ENCODE measurements at places on chromosomes 1 and 21. TPM values are rescaled to one million over a fixed set of nuclear protein-coding genes. Genes with fewer than 3 reads are reported as not detected.
A peak's percentile ranks its signal among the peaks of the same experiment; 100 is the strongest.

FCER1G gene
- total RNA-seq: 1.1 TPM

TMEM240 gene
- total RNA-seq: 0.61 TPM

CRYAA gene
- total RNA-seq: not detected

WLS gene
- not detected for total RNA-seq

KRTAP19-5 gene
- total RNA-seq: not detected

LCE1F gene
- total RNA-seq: not detected

MNDA gene
- total RNA-seq: not detected

CDC20 gene
- 194 TPM for total RNA-seq

NR5A2 gene
- total RNA-seq: not detected

OR2T11 gene
- total RNA-seq: not detected

PRDM16 gene
- not detected for total RNA-seq

TACSTD2 gene
- total RNA-seq: not detected

- no peak for DNase-seq
Measured at GRCh38 chr1:43422995-43423671, 30.6 kb downstream of the HYI start.

DNA sequence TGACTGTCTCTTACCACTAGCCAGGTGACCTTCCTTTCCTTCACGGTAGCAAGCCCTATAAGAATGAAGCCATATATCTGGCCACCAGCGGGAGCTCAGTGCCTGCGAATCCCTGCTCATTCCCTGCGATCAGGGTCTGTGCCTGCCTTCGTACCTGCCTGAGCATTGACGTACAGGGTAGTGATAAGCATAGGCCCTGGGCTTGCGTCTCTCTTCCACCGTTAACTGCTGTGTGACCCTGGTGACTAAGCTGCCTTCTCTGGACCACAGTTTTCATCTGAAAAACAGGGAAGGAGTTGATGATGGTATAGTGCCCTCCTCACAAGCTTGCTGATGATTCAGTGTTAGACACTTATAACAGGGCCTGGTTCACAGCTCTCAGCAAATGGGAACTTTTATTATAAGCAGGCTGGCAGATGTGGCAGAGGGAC, 4.1 kb downstream of the ZC3H12A start:
- DNase-seq: peak; percentile 64

GRCh38 chr1:210250998-210251679, 18.5 kb downstream of the SERTAD4 start:
- DNase-seq: no peak

DNA sequence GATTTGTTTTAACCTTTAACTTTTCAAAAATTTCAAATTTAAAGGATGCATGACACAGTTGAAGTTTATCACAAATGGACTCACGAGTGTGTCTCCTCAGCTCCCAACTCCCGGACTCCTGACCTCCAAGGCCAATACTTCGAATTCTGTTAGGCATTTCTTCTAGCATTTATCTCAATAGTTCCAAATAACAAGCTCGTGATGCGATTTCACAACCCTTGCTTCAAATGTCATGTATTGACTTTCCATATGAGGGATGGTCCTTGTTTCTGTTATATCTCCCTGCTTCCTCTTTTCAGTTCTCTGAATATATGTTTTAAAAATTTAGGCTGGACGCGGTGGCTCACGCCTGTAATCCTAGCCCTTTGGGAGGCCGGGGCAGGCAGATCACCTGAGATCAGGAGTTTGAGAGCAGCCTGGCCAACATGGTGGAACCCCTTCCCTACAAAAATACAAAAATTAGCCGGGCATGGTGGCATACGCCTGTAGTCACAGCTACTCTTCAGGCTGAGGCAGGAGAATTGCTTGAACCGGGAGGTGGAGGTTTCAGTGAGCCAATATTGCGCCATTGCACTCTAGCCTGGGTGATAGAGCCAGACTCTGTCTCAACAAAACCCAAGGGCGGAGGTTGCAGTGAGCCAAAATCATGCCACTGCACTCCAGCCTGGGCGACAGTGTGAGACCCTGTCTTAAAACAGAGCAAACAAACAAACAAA, 52.0 kb upstream of the TINAGL1 start:
- no peak for DNase-seq

GRCh38 chr1:172653015-172653709, 5.7 kb upstream of the FASLG start:
- DNase-seq: no peak

GRCh38 chr1:54377040-54377691, 29.0 kb downstream of the SSBP3 start:
- DNase-seq: no peak

DNA sequence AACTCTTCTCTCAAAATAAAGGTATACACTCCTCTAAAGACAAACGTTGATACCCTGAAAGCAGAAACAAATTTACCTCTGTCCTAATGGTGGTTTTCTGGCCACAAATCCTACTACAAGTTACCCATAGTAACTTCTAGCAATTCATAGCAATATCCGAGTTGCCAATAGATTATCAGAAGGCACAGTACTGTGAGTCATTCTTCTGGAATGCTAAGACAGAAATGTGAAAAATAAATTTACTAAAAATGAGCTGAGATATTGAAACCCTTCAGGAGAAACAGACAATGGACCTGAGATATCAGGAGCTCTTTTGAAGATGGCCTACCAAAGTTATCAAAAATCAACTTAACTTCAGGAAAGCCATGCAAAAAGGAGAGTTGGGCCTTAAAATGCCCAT, 715.0 kb upstream of the ADAMTS5 start:
- DNase-seq: no peak

DNA sequence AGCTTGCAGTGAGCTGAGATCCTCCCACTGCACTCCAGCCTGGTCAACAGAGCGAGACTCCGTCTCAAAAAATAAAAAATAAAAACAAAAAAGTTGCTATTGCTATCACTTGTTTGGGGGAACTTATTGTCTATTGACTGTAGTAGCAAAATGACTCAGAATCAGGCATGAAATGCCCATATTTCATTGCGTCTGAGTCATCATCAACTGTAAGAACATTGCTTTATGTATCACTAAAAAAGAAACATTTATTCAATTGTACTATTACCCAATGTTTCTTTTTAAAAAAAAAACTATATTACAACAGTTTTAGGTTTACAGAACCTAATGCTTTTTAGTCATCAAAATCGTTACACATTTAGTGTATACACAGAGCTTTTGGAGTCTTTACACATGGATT, 91.0 kb upstream of the FMN2 start:
- DNase-seq: no peak

- DNase-seq: no peak
Measured at GRCh38 chr1:9798236-9799130, 25.3 kb downstream of the CLSTN1 start.

GRCh38 chr1:205950280-205950679, 7.0 kb upstream of the SLC26A9 start:
- no peak for DNase-seq

DNA sequence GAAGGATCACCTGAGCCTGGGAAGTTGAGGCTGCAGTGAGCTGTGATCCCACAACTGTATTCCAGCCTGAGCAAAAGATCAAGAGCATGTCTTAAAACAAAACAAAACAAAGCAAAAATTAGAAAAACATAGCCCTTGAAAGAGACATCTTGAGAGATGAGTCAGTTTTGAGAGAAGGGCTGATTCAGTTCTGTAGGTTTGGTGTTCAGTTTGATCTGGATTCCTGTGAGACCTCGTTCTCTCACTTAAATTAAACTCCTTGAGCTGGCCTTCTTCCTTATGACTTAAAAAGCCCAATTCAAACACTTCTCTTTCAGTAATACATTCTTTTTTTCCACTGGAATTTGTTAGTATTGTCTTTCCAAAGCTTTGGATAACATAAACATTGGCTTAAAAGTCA, 164.2 kb downstream of the NRIP1 start:
- DNase-seq: no peak

DNA sequence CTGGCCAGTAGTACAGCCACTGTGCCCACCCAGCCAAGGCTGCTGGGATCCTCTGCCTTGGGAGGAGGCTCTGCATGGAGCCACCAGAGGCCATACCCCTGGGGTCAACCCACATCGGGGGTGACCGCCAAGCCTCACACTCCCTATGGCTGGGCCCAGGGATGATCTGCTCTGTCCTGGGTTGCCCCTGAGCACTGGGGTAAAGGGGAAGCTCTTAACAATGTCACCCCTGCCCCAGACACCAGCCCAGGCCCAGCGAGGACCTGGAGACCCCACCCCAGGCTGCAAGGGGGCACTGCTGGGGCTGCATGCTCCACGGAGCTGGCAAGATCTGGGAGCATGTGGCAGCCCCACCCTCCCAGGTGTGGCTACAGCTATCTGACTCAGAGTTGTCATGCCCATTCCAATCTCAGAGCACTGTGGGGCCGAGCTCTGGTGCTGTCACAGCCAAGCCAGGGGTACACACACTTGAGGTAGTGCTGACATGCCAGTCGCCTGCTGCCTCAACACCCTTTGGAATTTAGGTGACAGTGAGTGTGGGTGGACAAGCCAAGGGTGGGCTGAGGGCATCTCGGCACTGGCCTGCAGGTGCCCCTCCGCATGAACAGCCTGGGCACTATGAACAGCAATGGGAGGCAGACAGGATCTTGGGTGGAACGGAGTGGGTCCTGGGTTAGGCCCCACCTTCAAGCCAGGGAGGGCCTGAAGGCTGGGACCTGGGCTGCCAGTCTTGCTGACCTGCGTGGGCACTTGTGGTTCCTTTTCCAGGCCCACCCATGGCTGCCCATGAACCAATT, 427.7 kb downstream of the LRRIQ3 start:
- no peak for DNase-seq

- DNase-seq: peak; percentile 31
Measured at GRCh38 chr1:53345996-53346813, 18.3 kb upstream of the LRP8 start.

DNA sequence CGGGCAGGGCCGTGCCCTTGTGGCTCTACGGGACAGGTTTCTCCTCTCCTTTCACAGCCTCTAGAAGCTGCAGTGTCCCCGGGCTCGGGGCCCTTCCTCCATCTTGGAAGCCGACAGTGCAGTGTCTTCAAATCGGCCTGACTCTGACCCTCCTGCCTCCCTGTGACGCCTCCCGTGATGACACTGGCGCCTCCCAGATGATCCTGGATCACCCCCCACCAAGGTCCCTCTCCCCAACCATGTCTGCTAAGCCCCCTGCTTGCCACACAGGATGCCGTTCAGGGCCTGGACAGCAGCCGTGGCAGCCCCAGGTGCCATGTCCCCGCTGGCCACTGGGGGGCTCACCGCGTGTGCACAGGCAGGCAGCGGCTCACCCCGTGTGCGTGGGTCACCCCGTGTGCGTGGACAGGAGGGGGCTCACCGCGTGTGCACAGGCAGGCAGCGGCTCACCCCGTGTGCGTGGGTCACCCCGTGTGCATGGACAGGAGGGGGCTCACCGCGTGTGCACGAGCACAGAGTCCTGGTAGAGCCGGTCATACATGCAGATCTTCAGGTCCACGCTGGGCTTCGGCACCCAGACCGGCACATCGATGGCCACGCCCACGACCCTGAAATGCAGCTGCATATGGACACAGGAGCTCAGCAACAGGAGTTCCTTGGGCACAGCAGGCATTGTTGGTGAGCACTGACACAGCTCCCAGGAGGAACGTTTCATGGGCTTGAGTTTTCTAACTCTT, 24.9 kb upstream of the TMEM52 start:
- DNase-seq: peak; percentile 68

GRCh38 chr21:28375708-28376385, 616.8 kb downstream of the LTN1 start:
- no peak for DNase-seq
